NCI-H345 (cell line): ENCODE measurements at places on chromosomes 2 and 18.
A peak's percentile ranks its signal among the peaks of the same experiment; 100 is the strongest.

DNA sequence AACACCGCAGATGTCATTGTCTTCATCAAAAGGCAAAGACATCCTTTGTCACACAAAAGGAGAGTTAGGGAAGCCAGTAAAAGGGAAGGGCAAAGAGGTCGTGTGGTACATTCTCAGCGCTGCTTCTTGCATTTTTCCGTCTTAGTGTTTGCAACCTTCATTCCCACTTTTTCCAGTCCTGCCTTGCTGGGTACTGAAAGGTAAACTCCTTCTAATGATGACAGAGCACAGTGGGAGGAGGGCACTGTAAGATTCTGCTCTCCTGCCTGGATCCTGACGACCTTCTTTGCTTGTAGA lies 424.3 kb upstream of the MEX3C start:
- no peak for DNase-seq

- no peak for DNase-seq
Measured at GRCh38 chr2:111944531-111945210, 46.3 kb downstream of the MERTK start.

DNA sequence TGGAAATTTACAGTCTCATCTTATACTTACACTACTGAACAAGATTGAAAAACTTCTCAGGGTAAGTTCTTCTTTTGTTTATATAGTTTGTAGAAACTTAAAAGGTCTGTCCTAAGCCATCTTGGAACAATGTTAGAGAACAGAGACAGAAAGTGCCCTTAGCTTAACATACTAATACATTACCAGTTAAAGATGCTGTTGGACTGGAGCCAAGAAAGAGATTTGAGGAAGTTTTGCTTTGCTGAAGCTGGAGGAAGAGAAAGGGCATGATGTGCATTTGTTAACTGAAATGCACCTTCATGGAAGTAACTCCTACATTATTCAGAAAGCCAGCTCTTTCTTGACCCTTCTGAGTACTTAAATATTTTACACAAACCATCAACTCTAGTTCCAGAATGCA lies 66.5 kb upstream of the TNFRSF11A start:
- no peak for DNase-seq

DNA sequence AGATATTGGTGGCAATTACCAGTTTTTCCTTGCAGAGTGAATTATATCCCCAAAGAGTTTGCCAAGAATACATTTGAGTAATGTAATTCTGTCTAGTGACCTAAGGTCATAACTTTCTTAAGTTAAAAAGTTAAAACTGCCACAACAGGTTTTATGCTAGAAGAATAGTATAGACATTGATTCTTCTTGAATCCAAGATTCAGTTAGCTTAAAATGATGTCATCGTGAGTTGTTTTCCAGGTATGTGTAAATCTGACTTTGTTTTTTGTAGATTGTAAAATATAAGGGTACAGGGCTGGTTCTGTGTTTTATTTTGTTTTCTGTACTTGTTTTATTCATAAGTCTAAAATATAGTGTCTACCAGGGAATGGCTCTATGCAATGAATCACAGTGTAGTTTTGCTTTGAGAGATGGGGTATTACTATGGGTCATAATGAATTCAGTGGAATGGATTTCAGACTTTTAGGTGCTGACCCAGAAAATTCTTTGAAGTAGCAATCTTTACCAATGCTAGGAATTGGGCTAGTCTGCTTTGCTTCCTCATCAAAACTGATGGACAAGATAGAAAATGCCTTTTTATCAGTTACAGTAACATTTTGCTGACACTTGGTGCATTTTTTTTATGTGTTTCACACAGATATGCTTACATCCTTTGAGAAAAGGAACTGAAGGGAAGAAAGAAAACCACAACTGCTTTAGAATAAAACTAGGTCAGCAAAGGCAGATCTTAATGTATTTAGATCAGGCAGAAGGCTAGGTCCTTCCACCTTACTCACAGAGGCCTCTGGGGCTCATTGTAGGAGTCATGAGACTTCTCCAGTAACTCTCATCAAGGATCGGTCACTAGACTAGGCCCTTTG lies 20.8 kb upstream of the MGAT5 start:
- DNase-seq = no peak

- no peak for DNase-seq
Measured at GRCh38 chr2:112879491-112880041, 31.4 kb upstream of the IL37 start.

DNA sequence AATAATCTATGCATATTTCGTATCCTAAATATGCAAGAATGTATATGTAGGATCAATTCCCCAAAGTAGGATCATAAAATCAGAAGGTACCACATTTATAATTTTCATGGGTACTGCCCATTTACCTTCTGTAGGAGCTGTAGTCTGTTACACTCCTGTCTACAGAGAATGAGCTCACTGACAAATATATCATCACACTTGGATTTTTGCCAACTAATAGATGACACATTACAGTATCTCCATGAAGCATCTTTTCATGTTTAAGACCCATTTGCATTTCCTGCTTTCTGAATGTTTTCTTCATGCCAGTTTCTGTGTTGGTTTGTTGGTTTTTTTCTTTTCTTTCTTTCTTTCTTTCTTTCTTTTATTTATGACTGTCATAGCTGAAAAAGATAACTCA lies 70.9 kb upstream of the EML6 start:
- no peak for DNase-seq

- no peak for DNase-seq
Measured at GRCh38 chr2:88736437-88736836, 45.0 kb downstream of the RPIA start.

DNA sequence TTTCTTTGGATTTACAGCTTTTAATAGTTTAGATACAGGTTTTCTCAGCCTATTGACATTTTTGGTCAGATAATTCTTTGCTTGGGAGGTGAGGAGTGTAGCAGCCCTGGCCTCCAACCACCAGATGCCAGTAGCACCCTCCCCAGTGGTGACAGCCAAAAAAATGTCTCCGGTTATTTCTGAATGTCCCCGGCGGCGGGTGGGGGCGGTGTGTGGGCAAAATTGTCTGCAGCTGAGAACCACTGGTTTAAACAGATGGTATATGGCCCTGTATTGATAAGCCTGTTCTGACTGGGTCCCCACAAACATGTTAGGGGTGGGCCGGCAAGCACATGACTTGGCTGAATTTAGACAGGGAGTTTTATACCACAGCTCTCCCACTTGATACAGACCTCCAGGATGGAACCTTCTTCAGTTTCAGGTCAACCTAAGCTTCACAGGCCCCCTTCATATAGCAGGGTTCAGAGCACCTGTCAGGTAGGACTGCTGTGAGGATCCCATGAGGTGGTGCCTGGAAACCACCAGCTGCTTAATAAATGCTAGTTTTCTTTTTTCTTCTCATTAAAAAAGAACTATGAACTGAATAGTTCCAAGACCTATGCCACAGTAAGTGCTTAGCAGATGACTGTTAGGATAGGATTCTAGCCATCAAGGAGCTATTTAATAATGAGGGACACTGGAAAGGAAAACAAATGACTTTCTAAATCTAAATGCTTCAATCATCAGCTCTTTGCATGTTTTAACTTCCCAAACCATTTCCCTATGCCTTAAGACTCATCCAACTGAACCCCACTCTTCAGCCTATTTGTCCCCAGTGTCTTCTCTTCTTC lies 18.1 kb downstream of the LPIN2 start:
- no peak for DNase-seq

DNA sequence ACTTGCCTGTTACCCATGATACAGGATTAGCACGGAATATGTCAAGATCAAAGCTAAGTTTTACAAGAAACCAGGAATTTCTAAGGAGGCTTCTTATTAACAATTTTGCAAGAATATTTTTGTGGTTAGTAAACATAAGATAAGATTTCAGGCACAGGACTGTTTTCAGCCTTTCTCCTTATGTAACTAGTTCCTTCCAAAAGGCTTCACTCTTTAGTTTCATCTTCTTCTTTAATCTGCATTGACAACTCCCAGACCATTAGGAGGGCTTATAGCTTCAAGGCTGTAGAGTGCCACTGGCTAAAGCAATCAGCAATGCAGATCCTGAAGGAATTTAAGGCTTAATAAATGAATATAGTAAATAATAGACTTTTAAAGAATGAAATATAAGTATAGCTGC lies 29.3 kb downstream of the SLC14A1 start:
- no peak for DNase-seq

DNA sequence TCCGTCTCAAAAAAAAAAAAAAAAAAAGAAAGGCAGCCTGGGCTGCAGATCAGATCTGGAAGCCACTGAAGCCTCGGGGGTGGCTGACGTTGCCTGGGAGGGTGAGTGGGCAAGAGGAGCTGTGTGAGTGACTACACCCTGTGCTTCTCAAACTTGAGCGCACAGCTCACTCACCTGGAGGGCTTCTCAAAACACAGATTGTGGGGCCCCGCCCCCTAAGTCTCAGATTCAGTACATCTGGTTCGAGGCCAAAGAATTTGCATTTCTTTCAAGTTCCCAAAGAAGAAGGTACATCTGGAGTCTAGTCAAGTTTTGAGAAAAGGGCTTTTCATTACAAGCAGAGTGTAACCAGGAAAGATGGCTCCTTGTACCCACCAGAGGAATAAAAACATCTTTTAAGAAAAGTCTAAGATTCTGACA lies 97.7 kb upstream of the CAB39 start:
- DNase-seq = no peak

DNA sequence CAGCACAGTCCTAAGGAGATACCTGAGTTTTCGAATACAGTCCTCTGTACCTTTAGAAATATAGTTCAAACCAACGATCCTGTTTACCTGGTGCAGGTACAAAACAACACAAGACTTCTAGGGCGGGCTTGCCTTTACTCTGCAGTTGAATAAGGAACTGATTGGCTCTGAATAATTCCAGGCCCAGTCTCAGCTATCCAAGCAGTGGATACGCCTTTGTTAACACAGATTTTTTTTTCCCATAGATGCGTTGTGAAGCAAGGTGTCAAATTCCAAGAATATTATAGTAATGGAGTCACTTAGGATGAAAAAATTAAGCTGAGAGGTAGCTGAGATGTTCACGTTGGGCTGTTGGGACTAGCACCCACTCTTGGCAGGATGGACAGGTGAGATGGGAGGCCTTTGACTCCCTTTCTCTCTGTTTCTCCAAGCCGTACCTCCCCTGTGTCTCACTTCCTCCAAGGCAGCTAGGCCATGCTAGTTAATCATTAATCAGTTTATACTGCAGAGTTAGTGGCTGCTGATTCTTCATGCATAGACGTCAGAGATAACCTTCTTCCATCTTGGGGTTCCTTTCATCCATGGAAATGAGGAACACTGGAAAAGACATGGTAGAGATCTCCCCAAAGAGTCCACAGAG lies 380.8 kb upstream of the ACVR2A start:
- DNase-seq = no peak

GRCh38 chr2:163723348-163723747 lies 12.5 kb downstream of the FIGN start:
- DNase-seq = no peak

- DNase-seq = no peak
Measured at GRCh38 chr18:25365242-25365641, 13.3 kb upstream of the ZNF521 start.

- peak; percentile 89 for DNase-seq
Measured at GRCh38 chr2:20050104-20050645, 1.3 kb downstream of the LAPTM4A start.

- DNase-seq = no peak
Measured at GRCh38 chr2:121613774-121614173, 35.5 kb downstream of the CLASP1 start.

GRCh38 chr2:112073875-112074274 lies 18.8 kb downstream of the TMEM87B start:
- no peak for DNase-seq

DNA sequence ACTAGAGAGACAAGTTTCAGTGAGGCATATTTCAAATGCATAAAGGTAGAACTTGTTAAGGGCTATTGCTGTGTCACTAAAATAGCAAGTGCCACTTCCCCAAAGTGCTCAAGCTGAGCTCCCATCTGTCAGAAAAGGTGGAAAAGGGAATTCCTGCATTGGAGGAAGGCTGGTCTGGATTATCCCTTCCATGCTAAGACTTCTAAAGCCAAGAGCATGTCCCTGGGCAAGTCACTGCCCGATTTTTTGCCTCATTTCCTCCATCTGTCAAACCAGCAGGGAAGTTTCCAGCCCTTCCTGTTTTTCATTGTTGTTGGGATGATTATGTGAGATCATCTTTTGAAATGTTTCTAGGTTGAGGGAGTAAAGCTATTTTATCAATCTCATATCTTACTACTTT lies 175.5 kb downstream of the SETBP1 start:
- DNase-seq = no peak

GRCh38 chr2:169476459-169476858 lies 2.8 kb upstream of the BBS5 start:
- DNase-seq = no peak

DNA sequence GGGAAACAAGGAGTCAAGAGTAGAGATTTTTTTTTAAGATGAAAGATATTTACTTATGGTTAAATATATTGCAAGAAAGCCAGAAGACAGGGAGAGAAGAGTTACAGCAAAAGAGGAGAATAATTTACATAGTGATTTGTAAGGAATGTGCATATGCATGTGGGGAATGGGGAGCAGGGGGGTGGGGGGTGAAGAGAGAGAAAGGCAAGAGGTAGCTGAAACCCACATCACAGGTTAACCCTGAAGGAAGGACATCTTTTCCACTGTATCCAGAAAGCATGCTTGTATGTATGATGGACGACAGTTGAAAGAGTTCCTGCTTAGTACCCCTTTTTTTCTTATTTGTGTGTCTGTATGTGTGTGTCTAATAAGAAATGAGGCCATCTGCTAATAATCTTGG lies 371.9 kb downstream of the RAD51AP2 start:
- no peak for DNase-seq

DNA sequence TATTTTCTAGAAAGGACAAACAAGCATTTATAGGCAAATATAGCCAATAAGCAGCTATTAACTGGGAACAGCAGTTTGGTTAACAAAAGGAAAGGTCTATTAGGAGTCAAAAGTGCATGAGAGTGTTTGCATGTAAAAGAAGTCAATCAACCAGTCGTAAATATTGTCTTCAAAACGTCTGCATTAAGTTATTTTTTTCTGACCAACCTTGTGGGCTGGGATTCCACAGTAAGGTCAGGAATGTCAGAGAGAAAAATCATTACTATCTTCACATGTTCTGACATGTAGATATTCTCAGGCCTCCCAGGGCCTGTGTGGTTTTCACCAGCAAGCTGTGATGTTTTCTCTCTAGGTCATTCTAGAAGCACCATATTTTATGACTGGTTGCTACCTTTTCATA lies 922.5 kb downstream of the SUCLG1 start:
- DNase-seq = no peak
